Spleen (tissue), 13 donors: ENCODE measurements at places on chromosomes 5 and 9. TPM values are rescaled to one million over a fixed set of nuclear protein-coding genes. Genes with fewer than 3 reads are reported as not detected.

DNA sequence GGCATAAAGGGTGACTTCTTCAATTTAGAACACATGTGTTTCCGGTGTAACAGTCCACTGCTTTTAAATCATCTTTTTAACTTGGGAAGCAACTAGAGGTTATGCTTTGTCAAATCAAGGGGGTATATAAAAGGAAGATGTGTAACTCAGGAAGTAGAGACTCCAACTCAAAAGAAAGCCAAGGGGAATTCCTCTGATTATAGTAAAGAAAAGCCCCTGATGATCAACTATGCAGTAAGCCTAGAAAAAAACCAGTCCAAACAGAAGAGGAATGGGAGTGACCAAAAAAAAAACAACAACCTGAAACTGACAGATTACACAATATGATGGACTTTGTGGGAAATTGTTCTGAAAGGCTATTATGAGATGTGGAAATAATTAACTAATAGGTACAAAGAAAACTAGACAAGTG is 90.3 kb downstream of the AK8 start:
- no peak for DNase-seq

- DNase-seq: no peak
Measured at GRCh38 chr5:150779397-150780186, 1.0 kb downstream of the SMIM3 start.

- no peak for DNase-seq
Measured at GRCh38 chr5:56366986-56367385, 133.9 kb upstream of the ANKRD55 start.

- DNase-seq: no peak
Measured at GRCh38 chr9:83701286-83701685, 6.5 kb downstream of the UBQLN1 start.

DNA sequence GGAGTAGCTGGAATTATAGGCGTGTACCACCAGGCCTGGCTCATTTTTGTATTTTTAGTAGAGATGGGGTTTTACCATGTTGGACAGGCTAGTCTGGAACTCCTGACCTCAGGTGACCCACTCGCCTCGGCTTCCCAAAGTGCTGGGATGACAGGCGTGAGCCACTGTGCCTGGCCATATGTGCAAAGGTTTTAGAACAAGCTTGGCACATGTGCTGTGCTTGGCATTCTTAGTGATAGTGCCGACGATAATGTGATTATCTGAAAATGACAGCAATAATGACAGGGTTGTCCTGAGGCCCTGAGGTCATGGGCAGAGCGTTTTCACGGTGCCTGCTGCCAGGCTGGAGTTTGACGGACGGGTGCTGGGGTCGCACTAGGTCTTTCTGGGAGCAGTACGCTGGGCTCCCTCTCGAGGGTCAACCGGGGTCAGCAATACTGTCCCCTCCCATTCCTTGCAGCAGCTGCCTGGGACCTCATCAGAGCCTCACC is 42.6 kb downstream of the HMCN2 start:
- DNase-seq: no peak

GRCh38 chr9:88421348-88421747 is 33.1 kb downstream of the SPIN1 start:
- DNase-seq: no peak

Gene ALDOB
- total RNA-seq: not detected
